ENCODE measurements at places on chromosomes 16 and 17. TPM values are rescaled to one million over a fixed set of nuclear protein-coding genes. Genes with fewer than 3 reads are reported as not detected.

Gene APOH
- not detected for total RNA-seq

Gene CA5A
- not detected for total RNA-seq

Gene SLFN5
- total RNA-seq, result 90.2 TPM

Gene FKBP10
- 113 TPM for total RNA-seq

Data from nasal cavity respiratory epithelium epithelial cell of viscerocranial mucosa (primary cell).